ENCODE measurements at places on chromosomes 11 and 22.

GRCh38 chr11:2742201-2742600, 42.4 kb upstream of the KCNQ1OT1 start:
- DNase-seq = no peak

- peak; percentile 6 for DNase-seq
Measured at GRCh38 chr22:43388420-43388851, 23.4 kb upstream of the MPPED1 start.

GRCh38 chr11:61647529-61647928, 32.7 kb upstream of the DAGLA start:
- DNase-seq = no peak

- peak; percentile 95 for DNase-seq
Measured at GRCh38 chr11:64241491-64242374, 838 bp downstream of the FKBP2 start.

DNA sequence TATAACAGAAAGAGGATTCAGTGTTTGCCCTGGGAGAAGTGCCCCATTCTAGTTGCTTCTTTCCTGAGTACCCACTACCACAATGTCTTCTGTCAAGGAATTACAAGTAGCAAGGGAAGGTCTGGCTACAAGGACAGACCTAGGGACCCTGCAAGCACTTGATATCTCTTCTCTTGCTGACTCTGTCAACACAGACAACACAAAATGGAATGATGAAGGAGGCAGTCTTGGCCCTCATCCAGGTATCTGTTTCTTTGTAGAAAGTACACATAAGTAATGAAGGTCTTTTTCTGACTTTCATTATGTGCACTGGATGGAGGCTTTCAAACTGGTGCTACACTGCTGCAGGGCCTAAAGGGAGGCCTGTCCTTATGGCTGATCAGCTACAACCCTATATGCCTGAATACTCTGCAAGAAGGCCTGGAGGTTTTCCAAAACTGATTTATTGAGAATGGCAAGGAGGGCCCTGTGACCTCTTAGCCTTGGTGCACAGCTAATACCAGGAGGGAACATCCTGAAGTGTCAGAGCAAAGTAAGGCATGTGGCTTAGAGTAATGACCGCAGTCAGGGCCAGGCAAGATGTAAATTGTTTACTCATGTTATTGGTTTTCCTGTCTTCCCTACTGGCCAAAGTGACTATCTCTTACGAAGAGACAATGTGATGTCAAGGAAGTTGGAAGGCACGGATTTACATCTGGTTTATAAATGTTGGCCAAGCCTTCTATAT, 31.2 kb downstream of the GAB2 start:
- DNase-seq = no peak

DNA sequence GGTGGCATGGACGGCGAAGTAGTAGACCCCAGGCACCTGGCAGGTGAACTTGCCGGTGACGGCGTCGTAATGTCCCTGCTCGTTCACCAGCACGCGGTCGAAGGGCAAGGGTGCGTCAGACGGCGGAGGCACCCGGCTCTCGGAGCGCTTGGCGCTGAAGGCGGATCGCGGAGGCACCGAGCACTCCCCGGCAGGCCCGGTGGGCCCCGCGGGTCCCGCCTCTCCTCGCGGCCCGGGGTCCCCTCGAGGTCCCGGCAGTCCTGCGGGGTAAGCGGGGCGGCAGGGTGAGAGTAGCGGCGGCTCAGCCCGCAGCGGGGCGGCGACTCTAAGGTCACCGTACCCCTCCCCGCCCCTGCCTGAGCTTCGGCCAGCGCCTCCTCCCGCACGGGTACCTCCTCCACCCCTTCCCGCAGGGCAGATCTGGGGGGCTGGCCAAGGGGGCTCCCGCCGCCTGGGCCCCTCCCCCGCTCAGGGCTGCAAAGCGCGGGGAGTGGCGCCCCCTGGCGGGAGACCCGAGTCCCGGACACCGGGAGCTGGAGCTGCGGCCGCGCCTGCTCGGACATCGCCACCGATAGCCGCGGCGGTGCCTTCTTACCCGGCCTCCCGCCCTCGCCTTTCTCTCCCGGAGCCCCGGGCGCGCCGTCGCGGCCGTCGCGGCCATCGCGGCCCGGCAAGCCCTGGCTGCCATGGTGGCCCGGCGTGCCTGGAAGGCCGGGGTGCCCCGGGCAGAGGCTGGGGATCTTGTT, 921 bp downstream of the C1QTNF5 start:
- no peak for DNase-seq

DNA sequence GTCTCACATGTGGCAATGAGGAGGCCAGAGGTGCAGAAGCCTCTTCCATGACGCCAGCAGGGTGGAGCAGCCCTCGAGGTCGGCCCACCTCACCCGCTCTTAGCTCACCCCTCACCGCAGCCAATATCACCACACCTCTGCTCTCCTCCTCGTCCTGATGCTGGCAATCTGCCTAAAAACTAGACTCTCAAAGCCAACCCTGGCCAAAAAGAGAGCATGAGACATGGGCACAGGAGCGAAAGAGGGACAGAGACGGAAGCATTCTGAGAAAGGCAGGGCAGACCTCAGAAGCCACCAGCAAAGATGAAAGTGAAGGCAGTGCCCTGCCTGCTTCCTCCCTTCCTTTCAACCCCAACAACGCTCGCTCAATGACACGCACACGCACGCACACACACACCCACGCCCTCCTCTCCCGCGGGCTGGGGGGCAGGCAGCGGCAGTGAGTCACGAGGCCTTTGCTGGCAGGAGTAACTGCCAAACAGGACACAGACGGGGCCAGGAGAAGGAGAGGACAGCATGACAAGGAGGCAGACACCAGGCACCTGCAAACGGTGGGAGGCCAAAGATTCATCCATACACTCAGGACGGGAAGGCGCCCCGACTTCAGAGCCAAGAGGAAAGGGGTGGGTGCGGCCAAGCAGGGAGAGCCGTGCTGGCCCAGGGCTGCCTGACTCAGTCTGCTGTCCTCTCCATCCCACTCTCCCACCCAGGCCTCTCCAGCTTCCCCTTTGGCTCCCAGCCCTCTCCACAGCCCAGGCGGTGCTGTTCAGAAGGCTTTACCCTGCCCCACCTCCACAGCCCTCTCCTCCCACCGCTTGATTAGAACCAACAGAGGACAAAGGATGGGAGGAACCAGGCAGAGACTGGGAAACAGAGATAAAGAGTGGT, 11.4 kb downstream of the IGSF9B start:
- no peak for DNase-seq

DNA sequence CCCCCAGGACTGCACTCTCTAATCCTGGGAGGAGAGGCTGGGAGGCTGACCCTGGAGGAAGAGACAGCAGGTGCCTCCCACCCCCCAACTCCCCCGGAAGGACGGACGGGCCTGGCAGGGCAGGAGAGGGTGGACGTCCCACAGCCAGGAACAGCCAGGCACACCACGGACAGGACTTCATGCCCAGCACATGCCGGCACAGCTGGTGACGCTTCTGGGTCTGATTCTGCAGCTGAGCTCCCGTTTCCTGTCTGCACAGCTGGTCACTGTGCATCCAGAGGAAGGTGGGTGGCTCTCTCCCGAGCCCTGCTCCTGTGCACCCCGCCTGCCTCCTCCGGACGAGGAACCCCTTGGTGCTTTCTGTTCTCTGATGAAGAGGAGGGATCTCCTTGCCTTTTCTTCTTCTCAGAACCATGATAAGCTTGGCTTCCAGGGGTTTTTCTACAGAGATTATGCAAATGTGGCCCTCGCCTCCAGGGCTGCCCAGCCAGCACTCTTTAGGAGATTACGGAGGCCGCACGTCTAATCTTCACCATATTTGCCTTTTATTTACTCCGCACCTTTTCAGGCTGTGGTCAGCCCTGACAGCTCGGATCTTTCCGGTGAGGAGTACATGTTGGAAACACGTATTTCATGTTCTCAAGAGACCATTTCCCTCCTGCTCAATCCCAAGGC, 1295.8 kb downstream of the BRD1 start:
- DNase-seq = no peak

Measured in RCC 7860 (cell line).